ENCODE measurements at places on chromosomes 4 and X.
A peak's percentile ranks its signal among the peaks of the same experiment; 100 is the strongest.

DNA sequence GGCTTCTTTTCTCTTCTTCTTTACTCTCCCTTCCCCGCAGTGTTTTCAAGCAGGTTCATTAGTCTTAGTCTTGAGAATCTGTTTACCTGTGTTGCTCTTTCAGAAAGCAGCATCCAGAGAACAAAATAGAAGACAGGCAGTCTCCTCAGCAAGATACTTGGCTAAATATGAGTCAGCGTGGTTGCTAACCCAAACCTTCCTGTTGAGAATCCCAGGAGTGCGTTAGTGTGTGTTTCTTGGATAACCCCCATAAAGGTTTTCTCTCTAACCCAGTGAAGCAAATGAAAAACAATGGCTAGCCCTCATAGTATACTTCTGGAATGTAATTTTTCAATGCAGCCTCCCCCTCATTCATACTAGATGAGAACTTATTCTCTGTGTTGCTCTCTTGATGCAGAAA, 41.1 kb downstream of the BMPR1B start:
- no peak for DNase-seq

GRCh38 chrX:133412246-133412645, 3.0 kb downstream of the GPC4 start:
- DNase-seq = no peak

DNA sequence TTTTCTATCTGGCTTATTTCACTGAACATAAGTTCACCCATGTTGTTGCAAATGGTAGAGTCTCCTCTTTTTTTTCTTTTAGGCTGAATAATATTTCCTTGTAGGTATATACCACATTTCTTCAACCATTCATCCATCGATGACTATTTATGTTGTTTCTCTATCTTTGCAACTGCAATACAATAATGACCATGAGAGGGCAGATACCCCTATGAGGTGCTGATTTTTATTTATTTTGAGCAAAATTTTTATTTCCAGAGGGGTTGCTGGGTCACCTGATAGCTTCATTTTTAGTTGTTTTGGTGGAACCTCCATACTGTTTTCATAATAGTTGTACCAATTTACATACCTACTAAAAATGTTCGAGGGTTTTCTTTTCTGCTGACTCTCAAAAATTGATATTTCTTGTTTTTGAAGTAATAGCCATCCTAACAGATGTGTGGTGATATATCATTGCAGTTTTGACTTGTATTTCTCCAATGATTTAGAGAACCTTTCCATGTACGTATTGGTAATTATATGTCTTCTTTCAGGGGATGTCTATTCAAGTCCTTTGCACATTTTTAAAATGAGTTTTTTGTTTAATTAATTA, 1697.0 kb downstream of the PCDH7 start:
- DNase-seq = no peak

GRCh38 chr4:155908187-155909139, 5.0 kb downstream of the TDO2 start:
- DNase-seq = peak; percentile 11

DNA sequence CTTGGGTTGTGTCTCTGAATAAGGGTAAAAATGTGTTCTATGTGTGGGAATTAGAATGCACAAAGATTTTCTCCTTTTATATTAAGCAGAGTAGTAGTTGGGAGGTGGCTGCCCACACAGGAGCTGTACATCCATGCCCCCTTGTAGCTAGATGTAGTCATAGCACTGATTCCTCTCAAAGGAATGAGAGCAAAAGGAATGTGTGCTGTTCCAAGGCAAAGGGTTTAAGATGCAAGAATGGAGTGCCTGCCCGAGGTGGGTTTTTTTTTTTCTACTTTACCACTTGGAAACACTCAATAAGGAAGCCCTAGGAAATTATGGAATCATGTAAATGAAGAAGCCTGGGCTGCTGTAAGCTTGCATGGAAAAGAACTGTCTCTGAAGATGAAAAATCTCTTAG, 2183.2 kb upstream of the AGA start:
- DNase-seq = no peak

DNA sequence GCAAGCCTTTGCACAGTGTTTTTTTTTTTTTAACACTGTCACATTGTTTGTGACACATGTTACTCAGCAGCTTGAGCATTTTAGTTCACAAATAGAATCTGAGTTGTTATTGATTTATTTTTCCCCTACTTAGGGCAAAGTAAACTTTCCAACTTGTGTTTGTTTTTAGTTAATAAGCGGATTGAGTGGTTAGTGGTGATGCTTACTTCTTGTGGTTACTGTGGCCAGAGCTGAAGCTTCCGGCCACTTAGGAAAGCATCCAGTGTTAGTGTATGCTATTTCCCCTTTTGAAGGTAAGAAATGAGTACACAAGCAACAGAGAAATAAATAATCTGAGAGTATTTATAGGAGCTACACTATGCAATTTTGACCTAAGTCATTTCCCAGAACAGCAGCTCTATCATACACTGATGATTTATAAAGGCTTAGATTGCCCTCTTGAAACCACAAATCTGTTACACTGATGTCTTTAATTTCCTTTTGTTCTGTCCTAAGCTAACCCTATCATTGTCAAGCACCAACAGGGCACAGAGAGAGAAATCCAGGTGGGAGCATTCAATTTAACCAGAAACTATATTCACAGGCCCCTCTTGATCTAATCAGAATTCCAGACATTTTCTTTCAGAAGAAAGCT, 2464.6 kb downstream of the PCDH7 start:
- DNase-seq = peak; percentile 17

- peak; percentile 73 for DNase-seq
These were observed 46.1 kb upstream of the TSPAN7 start for GRCh38 chrX:38515291-38515690.

- DNase-seq = no peak
These were observed 230.2 kb upstream of the AGTR2 start for GRCh38 chrX:115940348-115940747.

- DNase-seq = no peak
These were observed 63.2 kb upstream of the PBDC1 start for GRCh38 chrX:76109654-76110053.

- no peak for DNase-seq
These were observed 515.9 kb upstream of the NDST4 start for GRCh38 chr4:115629270-115629669.

- no peak for DNase-seq
These were observed 29.8 kb upstream of the HPGDS start for GRCh38 chr4:94372228-94372978.

- no peak for DNase-seq
These were observed 106.7 kb upstream of the MSX1 start for GRCh38 chr4:4752576-4753401.

Data from inflammatory macrophage treated with lipopolysaccharide for 4 hours (primary cell).